ENCODE measurements at places on chromosomes 2 and 18. TPM values are rescaled to one million over a fixed set of nuclear protein-coding genes. Genes with fewer than 3 reads are reported as not detected.

Gene REEP1
- 75.8 TPM for total RNA-seq

Gene SFXN5
- 23.7 TPM for total RNA-seq

Gene SPATA3
- not detected for total RNA-seq

Gene CCNYL1
- 19.0 TPM for total RNA-seq

Gene EML6
- 23.0 TPM for total RNA-seq

Gene DOK6
- 39.6 TPM for total RNA-seq

Gene ABCG5
- not detected for total RNA-seq

Gene PROKR1
- total RNA-seq, result 2.7 TPM

Gene AKAIN1
- total RNA-seq, result 6.9 TPM

Gene DSC1
- total RNA-seq, result not detected

Gene SP140
- total RNA-seq, result 1.6 TPM

Gene LYPD1
- total RNA-seq, result 81.1 TPM

Gene ANKRD23
- 8.0 TPM for total RNA-seq

Gene PARD6G
- total RNA-seq, result 11.3 TPM

Gene NAGK
- total RNA-seq, result 39.8 TPM

Gene FER1L5
- 1.4 TPM for total RNA-seq

Gene C2orf78
- not detected for total RNA-seq

Gene SFTPB
- total RNA-seq, result 1.7 TPM

Gene GRP
- total RNA-seq, result not detected

Gene CIB4
- not detected for total RNA-seq

Gene RASGRP3
- total RNA-seq, result 9.3 TPM

Gene SDC1
- 26.0 TPM for total RNA-seq

Gene TBR1
- total RNA-seq, result 0.64 TPM

Gene RPRM
- 7.0 TPM for total RNA-seq

Gene RAX
- total RNA-seq, result 2.0 TPM

Gene ANO7
- total RNA-seq, result 0.54 TPM

Gene DCDC2C
- not detected for total RNA-seq

Gene DNAJC5G
- total RNA-seq, result 1.3 TPM

Gene KIF5C
- 340 TPM for total RNA-seq

Gene IL36A
- total RNA-seq, result not detected

Gene MAL
- total RNA-seq, result not detected

All from cerebellum (tissue), 4 donors.